Effector memory CD4-positive, alpha-beta T cell (primary cell): ENCODE measurements at places on chromosomes 4 and X.

DNA sequence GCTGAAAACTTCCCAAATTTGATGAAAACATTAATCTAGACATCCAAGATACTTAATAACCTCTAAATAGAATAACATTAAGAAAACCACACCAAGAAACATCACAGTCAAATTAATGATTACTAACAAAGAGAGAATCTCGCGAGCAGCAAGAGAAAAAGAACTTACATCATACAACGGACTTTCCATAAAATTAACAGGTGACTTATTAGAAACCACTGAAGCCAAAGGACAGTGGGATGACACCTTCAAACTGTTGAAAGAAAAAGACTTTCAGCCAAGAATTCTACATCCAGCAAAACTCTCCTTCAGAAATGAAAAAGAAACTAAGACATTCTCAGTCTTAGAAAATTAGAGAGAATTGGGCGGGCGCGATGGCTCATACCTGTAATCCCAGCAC is 232.0 kb downstream of the SNCA start:
- no peak for DNase-seq

GRCh38 chr4:80078346-80079092 is 5.5 kb upstream of the ANTXR2 start:
- DNase-seq, result no peak

DNA sequence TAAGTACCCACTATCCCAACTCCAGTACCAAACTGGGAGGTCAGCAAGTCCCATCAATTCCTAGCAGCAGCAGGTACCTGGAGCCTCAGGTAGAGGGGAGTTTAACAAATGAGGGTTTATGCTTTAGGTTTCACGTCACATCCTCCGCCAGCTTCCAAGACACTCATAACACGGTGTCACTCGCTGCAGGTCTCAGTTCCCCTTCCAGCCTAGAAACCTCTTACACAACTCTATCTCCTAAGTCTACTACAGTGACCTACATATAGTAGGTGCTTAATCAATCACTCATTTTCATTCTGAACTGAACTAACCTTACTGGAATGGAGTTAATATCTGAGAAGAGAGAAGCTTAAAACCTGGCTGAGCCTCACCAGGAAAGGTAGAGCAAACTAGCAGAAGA is 96.0 kb downstream of the EFHC2 start:
- DNase-seq, result no peak

- DNase-seq, result no peak
These were observed 271.0 kb downstream of the AFF2 start for GRCh38 chrX:148771440-148771839.

GRCh38 chr4:161097821-161098220 is 1066.0 kb downstream of the FSTL5 start:
- DNase-seq, result no peak

DNA sequence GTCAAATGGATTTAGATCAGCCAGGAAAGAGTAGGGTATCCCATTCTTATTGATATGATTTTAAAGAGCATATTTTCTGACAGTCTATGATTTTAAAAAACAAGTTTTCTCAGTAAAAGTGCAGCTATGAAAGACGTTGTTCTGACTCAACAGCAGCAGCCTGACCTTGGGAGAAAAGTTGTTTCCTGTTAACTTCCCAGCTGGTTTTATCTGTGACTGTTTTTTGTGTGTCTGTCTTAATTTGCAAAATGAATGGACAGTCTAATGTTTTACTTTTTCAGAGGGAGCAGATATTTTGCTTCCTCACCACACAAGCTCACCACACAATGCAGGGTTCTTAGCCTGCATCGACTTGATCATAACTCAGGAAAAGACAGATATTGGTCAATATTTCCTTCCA is 764 bp upstream of the MTHFD2L start:
- DNase-seq, result no peak

- DNase-seq, result no peak
These were observed 14.4 kb downstream of the ENPP6 start for GRCh38 chr4:184203300-184203699.

DNA sequence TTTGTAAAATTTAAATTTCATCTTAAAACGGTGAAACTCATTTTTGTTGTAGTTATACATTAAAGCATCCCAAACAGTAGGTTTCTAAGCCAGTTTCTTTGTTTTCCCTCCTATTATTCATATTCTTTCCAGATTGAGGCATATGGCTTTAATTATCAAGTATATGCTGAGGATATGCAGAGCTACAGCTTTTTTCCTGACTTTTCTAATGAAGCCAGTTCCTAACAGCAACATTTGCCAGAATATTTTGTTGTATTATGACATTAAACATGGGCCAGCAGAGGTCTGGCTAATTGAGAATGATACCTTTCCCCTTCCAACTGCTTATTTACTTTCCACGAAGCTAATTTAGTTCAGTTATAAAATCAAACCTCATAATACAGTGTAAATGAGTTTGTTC is 75.3 kb downstream of the SLIT2 start:
- no peak for DNase-seq

- DNase-seq, result no peak
These were observed 213.3 kb downstream of the EPHA5 start for GRCh38 chr4:65457011-65457410.

GRCh38 chr4:174828845-174829701 is at the start of gene GLRA3:
Gene GLRA3 (minus strand): TSS chr4:174829247. CDS start chr4:174828811, 436 bp downstream.
- no peak for DNase-seq

- no peak for DNase-seq
These were observed 1195.9 kb upstream of the PRKX start for GRCh38 chrX:4909348-4909747.

GRCh38 chrX:153774576-153775292 is 6.1 kb upstream of the SRPK3 start:
- DNase-seq, result no peak

DNA sequence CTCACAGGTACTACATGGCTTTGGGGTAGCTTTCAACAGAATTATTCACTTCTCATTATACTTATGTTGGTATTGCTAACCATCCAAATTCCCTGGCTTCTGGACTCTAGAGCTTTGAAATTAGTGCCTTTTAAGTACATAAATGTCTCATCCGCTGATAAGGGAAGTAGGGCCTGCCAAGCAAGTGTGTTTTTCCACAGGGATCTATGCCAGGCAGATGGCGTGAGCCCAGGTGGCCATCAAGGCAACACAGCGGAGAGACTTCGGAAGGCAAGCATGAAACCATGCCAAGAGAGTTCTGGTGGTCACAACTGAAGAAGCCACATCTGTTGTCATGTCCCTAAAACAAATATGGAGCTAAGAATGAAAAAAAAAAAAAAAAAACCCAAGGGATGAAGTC is 503.1 kb upstream of the LCORL start:
- no peak for DNase-seq

DNA sequence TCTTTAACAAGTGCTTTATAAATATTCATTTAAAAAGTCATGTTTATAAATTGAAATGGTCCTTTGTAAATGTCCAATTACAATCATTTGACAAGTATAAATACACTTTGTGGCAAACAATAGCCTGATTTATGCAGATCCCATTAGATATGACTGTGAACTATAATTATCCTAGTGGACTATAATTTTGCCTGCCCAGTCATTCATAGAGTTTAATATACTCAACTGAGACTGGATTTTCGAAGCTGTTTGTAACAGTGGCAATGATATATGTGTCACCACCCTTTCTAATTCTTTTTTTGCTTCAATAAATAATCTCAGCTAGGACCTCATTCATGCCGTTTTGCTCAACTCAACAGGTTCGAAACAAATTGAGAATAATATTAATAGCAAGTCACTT is 732.0 kb downstream of the PCDH18 start:
- no peak for DNase-seq

DNA sequence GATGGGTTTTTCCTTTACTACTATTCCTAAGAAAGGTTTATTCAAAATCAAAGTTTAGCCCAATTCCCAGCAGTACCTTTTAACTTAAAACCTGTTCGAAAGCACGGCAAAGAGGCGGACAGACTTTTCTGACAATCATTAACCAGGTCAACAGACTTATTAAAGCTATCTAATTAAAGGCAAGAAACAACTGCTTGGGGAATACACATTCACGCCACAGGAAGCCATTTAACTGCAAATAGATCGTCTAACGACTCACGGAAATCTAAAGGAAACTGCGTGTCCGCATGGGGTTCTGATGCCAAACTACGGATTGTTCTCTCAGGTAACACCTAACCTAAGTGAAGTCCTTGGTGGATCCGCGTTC is 663 bp upstream of the USP53 start:
- DNase-seq, result no peak

- DNase-seq, result no peak
These were observed 386.4 kb upstream of the RPS6KA3 start for GRCh38 chrX:20653070-20653469.

- no peak for DNase-seq
These were observed 147.0 kb upstream of the CTSO start for GRCh38 chr4:156100651-156101050.

DNA sequence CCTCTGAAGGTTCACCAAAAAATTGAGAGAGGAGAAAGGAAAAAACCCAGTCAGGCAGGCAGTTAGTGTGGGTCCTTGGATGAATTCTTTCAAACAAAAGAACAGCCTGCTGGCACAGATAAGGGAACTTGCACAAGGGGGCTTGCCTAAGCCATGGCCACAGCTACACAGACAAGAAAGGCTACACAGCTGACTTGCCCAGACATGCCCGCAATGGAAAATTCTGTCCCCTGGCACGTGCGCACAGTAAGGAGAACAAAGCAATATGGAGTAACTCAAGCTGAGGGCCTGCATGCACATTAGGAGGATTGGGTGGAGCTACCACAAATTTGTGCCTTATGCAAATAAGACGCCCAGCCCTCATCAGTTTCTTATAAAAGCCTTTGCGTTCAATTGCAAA is 512.5 kb upstream of the HTR2C start:
- DNase-seq, result no peak

DNA sequence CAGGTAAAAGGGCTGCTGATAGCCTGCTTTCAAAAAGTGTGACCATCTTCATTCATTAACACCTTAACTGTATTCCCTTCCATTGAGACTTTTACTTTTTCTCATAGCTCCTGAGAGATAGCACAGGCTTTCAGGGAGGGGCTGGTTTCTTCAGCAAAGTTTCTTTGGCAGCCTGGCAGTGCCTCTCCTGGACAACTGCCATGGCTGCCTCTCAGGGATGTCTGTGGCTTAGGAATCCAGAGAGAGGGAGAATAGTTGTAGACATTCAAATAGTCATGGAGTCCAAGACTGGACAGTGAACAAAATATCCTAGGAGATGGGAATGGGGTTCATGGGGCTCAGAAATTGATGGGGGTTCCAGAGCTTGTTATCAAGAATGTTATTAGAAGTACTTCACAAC is 81.1 kb downstream of the FAM47B start:
- no peak for DNase-seq

DNA sequence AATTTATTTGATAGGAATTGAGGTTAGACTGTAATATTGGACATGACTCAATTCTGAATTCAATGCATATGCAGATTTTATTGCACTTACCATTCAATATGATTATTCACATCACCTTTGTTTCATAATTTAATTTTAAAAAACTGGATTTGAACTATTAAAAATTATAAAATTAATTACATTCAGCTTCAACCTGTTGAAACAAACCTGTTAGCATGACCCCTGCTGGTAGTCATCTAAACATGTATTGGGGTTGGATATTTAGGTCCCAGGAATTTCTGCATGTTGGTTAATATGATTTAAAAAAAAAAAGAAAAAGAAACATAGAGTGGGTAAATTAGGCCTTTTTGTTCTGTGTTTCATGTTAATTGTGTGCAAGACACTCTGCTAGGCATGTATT is 85.9 kb downstream of the ARSJ start:
- DNase-seq, result no peak

GRCh38 chr4:170805352-170805751 is 715.6 kb upstream of the AADAT start:
- no peak for DNase-seq

- DNase-seq, result no peak
These were observed 48.8 kb upstream of the FAM9A start for GRCh38 chrX:8849945-8850344.

- DNase-seq, result no peak
These were observed 23.2 kb downstream of the TRMT44 start for GRCh38 chr4:8463811-8464210.

- DNase-seq, result no peak
These were observed 6.5 kb upstream of the TSPAN5 start for GRCh38 chr4:98664959-98665358.

DNA sequence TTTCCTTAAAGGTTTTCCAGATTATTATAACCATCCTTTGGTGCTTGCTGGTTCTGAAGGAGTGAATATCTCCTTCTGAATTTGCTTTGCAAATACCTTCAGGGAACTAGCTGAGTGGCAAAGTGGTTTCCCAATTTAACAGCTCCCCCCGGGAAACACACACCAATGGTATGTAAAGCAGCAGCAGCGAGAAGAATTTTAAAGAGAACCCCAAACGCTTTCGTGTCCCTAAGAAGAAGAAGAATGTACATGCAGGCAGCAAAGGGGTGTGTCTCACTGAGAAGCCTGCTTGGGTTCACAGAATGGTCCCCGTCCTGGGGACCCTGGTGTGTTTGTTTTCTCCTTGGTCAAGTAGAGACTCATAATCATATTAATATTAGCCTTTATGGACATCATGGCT is 4.2 kb upstream of the AKAP17A start:
- no peak for DNase-seq

GRCh38 chr4:53450773-53451172 is 73.3 kb downstream of the FIP1L1 start:
- DNase-seq, result no peak

DNA sequence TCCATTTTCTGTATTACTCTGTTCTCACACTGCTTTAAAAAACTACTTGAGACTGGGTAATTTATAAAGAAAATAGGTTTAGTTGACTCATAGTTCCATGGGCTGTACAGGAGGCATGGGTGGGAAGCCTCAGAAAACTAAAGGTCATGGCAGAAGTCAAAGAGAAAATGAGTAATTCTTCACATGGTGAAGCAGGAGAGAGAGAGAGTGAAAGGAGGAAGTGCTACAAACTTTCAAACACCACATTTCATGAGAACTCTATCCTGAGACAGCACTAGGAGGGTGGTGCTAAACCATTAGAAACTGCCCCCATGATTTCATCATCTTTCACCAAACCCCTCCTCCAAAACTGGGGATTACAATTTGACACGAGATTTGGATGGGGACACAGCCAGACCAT is 108.0 kb upstream of the PBDC1 start:
- DNase-seq, result no peak

DNA sequence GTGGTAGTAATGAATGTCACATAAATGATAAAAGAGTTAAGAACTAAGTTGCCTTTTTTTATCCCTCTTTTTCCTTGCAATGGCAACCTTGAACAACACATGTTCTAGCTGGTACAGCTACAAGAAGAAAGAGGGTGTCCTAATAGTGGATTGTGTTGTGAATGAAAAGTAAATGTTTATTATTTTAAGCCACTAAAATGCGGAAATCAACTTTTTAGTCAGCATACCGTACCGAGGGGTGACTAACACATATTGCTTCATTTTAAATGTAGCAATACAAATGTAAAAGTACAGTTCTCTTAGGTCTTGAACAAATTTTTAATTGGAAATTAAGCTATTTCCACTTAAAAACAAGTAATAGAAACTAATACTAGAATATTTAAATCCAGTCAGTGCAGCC is 17.7 kb upstream of the AP1AR start:
- DNase-seq, result no peak
